ENCODE measurements at places on chromosomes 3 and 15.

GRCh38 chr15:44792715-44793114 lies 56.4 kb downstream of the TRIM69 start:
- no peak for DNase-seq

GRCh38 chr3:172384836-172385235 lies 63.4 kb downstream of the GHSR start:
- DNase-seq = no peak

DNA sequence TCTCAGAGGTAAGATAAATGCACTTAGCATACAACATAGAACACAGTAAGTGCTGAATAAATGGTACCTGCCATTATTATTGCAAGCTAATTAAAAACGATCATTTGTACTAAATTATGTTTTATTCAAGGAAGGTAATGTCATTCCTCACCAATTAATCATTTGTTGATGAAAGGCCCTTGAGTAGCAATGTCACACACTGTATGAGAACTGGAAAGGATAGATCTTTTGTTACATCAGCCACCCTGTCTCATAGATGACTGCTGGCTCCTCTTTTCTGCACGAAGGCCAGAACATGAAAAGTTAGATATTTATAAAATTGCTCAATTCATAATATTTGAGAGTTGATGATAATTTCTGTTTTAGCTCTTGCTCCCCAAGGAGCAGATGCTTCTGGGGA lies 415.4 kb downstream of the RBMS3 start:
- no peak for DNase-seq

DNA sequence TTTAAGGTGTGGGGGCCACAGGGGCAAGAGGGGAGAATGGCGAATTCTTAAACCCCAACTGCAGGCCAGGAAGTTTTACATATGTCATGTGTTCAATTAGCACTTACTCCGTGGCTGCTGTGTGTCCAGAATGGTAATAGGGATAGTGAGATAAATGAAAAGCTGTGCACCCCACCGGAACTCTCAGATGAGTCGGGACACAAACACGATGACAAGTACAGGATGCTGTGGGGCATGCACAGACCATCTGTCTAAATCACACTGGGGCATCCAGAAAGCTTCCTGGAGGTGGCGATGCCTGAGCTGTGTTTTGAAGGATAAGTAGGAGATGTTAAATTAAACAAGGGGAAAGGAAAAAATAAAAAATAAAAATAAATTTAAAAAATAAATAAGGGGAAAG lies 18.3 kb upstream of the TMEM158 start:
- DNase-seq = no peak

DNA sequence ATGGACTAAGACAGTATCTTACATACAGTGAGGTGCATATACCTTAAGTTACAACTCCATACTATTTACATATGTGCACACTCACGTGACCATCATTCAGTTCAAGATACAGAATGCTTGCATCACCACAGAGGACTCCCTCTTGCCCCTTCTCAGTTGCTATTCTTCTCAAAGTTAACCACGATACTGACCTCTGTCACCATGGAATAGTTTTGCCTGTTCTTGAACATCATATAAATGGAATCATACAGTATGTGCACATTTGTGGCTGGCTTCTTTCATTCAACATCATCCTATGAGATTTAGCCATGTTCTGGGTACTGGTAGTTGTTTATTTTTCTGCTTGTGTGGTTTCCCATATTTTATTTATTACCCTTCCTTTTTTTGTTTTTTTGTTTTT lies 10.4 kb upstream of the ZSCAN2 start:
- DNase-seq = no peak

DNA sequence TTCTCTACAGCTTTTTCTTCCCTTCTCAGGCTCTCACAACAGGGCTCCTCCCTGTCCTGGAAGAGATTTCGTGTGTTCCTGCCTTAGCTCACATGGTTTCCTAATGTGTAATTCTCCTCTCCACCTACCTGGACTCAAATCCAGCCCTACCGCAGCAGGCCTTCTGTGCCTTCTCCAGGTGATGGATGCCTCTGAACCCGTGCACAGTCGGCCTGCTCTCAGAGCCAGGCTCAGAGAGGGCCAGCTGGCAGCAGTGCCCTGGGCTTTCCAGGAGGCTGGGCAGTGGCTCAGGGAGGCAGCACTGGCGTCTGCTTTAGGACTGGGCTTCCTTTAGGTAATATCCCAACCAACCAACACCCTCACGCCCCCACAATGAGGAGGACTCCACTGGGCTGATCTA lies 123.2 kb upstream of the TMC3 start:
- DNase-seq = no peak

DNA sequence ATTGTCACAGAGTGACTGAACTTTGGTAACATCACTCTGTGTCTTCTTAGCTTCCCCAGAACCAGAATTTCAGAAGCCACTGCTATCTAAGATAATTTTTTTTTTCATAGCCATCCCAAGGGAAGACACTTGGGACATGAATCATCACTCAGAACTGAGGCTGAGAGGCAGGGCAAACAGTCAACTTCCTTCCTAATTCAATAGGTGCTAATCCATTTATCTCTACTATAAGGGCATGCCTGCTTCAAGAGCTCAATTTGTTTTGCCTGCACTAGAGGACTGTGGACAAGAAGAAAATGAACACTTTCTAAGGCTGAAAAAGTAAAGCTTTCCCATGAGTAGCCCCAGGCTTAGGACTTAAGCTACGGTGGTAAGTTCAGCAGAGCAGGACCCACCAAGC lies 56.7 kb upstream of the MYRIP start:
- no peak for DNase-seq

GRCh38 chr3:133124511-133124910 lies 86.3 kb downstream of the TMEM108 start:
- no peak for DNase-seq

DNA sequence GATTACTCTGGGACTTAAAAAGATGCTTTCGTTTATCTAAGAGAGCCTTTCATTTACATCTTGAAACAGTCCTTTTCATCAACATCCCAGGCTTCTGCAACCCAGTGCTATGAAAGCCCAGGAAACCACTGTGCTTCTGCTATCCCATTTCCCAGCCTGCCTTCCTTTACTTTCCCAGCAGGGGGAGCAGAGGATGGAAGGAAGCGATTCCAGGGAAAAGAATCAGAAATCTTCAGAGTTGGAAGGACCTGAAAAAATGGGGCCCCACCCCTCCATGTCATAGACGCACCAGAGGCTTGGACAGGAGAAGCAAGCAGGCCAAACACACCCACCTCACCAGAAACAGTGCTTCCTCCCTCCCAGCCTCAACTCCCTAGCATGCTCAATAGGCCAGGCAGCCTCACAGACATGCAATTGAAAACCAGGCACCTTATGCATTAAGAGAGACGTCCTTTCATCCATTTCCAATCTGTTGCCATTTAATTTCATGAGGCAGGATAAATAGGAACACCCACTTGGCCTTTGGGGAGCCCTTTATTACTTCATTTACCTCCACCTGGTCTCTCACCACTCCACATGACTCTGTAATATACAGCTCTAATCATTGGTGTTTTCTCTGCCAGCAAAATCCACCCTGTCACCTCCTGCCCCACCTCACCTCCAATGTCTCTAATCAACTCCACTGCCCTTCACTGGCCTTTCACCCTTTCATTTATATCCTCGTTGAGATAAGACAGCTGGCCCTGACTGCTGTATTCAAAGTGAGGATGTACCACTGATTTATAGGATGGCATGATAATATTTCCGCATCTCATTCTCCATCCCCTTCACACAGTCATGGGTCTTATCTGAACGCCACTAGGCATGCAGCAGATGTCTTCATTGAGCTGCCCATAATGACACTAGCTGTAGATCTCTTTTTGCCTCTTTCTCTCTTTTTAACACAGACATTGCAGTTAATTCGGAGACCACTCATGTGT lies 583.9 kb downstream of the NTRK3 start:
- DNase-seq = peak; percentile 69

- no peak for DNase-seq
Measured at GRCh38 chr3:14150491-14151230, 25.8 kb downstream of the TMEM43 start.

DNA sequence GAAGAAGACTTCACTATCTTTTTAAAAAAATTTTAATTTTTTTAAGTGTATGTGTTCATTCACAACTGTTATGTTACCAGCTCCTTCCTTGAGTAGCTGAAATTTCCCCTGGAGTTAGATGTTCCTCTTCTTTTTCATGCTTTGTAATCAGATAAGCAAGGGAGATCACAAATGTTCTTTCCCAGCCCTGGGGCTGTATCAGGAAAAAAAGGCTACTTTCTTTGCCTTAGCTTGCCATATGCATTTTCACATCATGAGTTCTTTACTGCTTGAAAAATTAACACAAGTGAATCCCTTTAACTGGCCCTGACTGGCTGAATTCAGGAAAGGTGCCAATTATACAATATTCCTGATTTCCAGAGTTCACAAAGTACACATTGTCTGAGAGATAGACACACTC lies 353.2 kb upstream of the ATP11B start:
- no peak for DNase-seq

All from glutamatergic neuron (in vitro differentiated cells).